ENCODE measurements at places on chromosomes 6 and 20.

DNA sequence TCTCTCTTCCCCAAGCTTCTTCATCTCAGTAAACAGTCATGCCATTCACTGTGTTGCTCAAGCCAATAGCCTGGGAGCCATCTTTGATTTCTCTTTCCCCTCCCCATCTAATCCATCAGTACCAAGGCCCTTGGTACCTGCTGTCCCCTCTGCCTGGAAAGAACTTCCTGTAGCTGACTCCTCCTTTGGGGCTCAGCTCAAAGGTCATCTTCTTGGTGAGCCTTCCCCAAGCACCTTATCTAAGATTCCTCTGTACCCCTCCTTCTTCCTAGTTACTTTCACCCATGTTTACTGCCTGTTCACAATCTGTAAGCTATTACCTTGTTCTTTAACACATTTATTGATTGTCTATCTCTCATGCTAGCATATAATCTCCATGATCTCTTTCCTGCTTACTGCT is 3.5 kb downstream of the AARS2 start:
- DNase-seq: no peak

DNA sequence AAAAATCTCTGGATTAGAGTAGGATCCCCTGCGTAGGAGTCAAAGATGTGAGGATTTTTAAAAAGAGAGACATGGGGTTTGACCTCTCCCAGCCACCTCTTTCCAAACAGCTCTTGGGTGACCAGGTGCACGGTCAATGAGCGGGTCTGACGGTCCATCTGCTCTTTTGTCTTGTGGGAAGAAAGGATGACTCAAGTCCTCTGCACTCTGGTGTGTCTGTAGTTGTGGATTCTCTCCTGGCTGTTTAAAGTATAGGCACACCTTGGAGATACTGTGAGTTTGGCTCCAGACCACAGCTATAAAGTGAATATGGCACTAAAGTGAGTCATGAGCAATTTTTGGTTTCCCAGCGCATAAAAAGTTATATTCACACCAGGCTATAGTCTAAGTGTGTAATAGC is 209.8 kb downstream of the BMP7 start:
- DNase-seq: no peak

GRCh38 chr6:168989421-168989820 is 264.2 kb downstream of the THBS2 start:
- DNase-seq: no peak

GRCh38 chr20:21105429-21106170 is 558 bp downstream of the LINC00237 start:
- no peak for DNase-seq

DNA sequence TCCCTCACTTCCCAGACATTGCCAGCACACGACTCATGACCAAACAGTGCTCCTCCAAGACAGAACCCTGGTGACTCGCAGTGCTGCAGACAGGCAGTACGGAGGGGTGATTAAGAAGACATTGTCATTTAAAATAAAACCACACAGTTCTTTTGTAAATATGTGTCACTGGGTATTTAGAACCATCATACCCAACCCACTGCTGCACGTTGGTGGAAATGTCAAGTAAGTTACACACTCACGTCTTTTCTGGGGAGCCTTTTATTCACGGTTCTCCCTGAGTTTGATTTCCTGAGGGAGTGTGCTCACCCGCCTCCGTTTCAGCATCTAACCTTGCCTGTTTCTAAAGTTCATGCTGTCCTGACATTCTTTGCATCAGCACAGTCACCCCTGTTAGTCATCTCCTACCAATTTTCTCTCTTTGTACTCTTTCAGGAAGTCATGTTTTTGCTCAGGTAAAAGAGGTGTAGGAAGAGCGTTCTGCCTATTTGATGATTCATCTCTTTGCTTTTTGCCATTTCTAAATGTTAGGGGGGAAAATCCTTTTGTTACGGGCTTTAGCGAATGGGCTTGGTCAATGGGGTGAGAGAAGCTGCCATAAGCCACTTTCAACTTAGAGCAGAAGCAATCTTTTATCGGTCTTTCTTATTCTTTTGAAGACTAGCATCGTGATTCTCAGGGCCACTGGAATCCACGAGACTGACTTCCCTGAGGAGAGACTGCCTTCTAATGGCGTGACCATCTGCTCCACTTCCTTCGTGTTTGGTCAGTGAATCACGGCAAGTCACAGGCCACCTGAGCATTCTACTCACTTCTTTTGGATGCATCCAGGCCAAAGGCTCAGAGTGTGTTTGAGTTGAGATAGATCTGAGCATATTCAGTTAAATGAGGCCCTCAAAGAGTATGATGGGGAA is 512.8 kb upstream of the JARID2 start:
- DNase-seq: no peak

DNA sequence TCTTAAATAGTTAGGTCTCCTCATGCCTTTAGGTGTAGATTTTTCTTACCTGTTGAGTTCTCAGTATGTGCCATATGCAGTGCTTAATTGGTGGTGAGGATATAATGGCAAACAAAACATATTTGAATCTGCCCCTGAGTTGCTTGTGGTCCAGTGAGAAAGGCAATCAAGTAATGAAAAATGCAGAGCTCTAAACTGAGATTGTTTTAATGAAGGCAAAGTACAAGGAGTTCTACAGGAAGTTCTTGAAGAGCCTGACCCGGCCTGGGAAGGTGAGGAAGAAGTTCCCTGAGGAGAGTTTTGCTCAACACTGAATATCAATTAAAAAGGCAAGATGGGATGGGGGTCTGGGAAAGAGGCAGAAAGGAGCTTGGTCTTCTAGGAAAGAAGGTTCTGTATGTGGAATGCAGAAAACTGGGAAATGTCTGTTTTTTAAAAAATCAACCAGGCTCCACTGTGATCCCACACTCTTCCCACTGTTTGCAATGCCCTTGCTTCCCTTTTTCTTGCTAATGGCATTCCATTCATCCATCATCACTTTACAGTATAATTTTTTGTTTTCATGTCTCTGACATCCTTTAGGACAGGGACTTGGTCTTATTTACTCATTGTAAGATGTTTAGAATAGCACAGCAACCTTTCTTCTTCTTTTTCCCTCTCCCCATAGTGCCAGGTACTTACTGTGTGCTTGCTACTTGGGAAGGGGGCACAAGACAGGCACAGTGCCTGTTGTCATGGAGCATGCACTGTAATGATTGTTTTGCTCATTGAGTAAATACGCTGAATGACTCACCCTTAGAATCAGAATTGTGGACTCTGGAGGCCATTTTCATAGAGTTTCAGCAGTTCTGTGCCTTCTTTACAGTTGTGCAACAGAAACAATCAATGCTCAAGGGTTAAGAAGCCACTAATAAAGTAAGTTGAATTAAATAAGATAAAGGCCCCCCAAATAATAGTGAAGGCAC is 64.3 kb downstream of the ANKS1A start:
- no peak for DNase-seq

GRCh38 chr6:66376001-66376400 is 669.0 kb upstream of the EYS start:
- DNase-seq: no peak

DNA sequence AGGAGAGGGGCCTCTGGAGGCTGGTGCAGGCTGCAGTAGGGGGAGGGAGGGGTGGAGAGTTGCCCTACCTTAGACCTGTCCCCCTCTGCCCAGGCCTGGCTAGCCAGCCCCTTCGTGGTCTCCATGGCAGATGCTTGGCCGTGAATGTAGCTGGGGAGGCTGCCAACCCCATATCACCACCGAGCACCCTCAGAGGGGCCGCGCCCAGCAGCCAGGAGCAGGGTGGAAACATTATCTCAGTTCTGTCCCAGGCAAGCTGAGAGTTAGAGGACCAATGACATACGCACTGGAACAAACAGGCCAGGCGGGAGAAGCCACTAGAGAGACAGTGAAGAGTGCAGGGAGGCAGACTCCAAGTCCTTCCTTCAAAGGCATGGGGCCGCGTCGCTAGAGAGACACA is 66.5 kb downstream of the LRFN2 start:
- no peak for DNase-seq

All from stimulated activated CD8-positive, alpha-beta memory T cell treated with anti-CD3 and anti-CD28 coated beads, Interleukin-2, amount 100 ng/mL, for 1 hour (primary cell).